ENCODE measurements at places on chromosomes 2 and 18.

GRCh38 chr2:235745597-235745996, 251.8 kb downstream of the AGAP1 start:
- DNase-seq: no peak

DNA sequence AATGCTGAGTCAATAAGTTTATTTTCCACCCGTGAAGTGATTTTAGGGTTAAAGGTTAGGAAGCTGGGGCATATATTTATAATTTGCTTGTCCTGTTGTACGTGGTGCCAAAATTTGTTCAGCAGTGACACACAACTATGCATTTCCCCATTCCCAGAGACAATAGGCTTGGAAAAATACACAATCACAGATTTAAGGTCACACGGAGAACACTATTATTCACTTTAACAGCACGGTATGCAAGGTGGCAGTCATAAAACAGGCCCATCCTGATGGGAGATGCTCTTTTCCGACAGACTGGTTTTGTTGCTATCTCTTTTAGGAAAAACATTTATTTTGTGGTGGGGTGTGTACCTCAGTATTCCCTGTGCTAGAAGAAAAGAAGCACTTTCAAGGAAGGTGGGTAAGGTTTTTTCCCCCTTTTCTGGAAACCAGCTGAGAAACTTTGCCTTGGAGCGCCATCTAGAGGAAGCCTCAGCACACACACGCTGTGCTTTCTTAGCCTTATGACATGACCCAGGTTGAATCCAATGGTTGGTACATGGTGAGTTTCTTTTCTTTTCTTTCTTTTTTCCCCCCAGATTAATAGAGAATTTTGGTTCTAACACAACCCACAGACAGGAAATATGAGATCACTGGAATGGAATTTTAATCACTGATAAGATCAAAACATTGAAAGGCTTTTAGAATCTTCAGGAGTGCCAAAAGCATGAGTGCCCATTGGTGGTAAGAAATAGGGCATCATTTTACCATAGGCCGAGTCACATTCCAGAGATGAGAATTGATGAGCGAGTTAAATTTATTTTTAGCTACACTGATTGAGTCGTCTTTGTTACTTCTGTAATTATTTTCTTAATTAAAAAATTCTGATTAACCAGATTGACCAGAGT, 332.1 kb downstream of the AGPS start:
- peak; percentile 11 for DNase-seq

- no peak for DNase-seq
Measured at GRCh38 chr2:12070153-12070552, 323.7 kb downstream of the LPIN1 start.

DNA sequence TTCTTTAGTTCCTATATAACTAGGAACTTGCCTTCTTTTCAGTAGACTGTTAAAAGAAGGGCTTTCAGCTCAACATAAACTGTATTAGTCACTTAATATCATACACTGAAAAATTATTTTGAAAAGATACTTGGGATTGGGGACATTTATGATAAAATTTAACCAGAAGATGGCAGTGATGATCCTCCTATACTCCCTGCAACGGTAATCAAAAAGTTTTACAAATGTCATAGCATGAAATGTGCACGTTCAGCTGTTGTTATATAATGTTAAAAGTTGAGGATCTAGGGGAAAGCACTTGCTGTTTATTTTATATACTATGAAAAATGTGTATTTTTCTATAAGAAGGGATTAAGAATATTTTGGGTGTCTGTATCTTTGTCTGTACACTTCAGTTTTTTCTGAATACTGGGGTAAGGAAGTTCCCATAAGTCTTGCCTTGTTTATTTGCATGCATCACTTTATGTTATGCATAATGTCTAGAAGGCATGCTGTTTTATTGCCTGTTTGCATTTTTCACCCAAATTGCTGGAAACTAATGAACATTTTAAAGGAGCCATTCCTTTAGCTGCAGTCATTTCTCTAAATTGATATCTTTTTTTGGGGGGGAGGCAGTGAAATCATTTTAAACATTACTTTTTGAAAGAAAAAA, 19.0 kb downstream of the DYNC1I2 start:
- DNase-seq: no peak

- DNase-seq: no peak
Measured at GRCh38 chr18:56575819-56576663, 62.4 kb downstream of the TXNL1 start.

DNA sequence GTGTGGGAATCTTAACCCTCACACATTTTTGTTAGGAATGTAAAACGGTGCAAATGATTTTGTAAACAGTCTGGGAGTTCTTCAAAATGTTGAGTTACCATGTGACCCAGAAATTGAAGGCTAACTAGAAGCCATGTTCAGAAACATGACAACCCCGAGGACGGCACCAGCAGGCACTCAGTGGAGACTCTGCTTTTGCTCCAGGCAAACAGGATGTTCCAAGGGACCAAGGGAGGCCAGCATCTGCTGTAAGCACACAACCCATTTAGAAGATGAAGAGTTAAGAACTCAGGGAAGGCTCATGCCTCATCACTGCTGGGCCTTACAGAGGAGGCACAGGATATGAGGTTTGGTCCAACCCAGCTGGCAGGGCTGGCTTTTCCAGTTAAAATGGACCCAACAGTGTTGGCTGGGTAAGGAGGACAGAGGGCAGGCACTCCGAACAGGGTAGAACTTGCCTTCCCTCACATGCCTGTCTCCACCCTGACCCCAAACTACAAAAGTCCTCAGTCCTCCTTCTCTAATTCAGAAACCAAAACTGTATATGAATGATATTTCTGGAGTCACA, 23.6 kb downstream of the PARD6G start:
- no peak for DNase-seq
